Activated B cell treated with CpG ODN at 0.5 μM for 24 hours (primary cell): ENCODE measurements at places on chromosomes 16 and 17. TPM values are rescaled to one million over a fixed set of nuclear protein-coding genes. Genes with fewer than 3 reads are reported as not detected.
A peak's percentile ranks its signal among the peaks of the same experiment; 100 is the strongest.

- H3K4me3 ChIP-seq = no peak overlapping the region
- H3K27ac ChIP-seq = no peak overlapping the region
These were observed 20.0 kb downstream of the ABHD15 start for GRCh38 chr17:29546830-29547229.

DNA sequence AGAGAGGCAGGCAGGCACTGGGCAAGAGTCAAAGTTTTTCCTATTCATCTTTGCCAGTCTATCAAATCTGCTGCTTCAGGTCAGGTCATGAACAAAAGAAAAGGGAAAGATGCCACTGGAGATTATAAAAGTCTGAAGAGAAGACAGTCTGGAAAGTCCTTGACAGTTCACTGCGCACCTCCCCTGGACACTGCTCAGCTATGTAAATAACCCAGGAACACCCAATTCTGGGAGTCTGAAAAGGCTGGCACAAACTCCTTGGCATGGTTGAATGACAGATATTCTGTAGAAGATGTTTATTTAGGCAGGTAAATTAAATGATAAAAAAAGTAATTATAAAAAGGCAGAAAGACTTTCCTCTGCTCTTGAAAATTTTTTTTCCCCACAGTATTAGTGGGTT lies 5.2 kb upstream of the CORO6 start:
- peaks cover 55% of the 10 kb centered on the region for H3K36me3 ChIP-seq
- H3K27me3 ChIP-seq = no peaks in the 10 kb centered on the region
- peaks cover 25% of the 10 kb centered on the region for H3K4me1 ChIP-seq
- H3K4me3 ChIP-seq = no peak overlapping the region

DNA sequence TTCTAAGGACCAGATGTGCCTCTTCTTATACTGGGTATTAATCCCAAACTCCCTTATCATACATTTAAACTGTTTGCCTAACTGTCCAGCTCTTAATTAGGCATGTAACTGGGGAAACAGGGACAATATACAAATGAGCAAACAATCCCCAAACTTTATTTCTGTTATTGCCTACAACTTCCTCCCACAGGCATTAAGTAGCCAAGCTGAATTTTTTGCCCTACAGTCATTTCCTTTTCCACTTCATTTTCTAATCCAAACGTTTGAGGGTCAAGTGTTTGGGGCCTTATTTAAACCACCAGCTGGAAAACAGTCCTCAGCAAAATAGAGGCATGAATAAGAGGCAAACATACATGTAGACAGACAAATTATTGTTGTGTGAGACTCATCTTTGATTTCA lies 77.4 kb upstream of the CCL2 start:
- no peak for DNase-seq
- no peak overlapping the region for H3K4me3 ChIP-seq
- H3K4me1 ChIP-seq = no peaks in the 10 kb centered on the region

DNA sequence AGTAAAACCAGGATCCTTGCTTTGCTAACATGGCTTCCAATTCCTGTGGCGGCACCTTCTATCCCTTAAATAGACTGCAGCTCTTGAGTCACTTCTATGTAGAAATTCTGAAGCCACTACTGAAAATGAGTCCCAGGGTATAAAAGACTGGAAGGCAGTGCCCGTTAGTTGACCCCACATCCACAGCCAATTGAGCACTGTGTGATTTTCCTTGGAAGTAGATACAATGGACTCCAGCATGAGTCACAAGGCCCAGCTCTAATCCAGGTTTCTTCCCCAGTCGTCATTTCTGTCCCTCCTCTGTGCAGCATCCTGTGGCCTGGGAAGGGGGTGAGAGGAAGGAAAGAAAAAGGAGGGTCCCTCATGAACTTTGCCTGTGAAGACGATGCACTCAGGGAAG lies 69.5 kb downstream of the HLF start:
- no peak overlapping the region for H3K27ac ChIP-seq
- no peak overlapping the region for H3K4me3 ChIP-seq
- H3K4me1 ChIP-seq = no peaks in the 10 kb centered on the region
- no peak for DNase-seq
- H3K36me3 ChIP-seq = no peaks in the 10 kb centered on the region

GRCh38 chr17:45296003-45296832 lies 20.6 kb downstream of the MAP3K14 start:
- H3K27me3 ChIP-seq = no peaks in the 10 kb centered on the region
- peak overlapping the region; percentile 92 for H3K27ac ChIP-seq
- peak; percentile 58 for DNase-seq
- H3K4me1 ChIP-seq = peaks cover 100% of the 10 kb centered on the region
- peak overlapping the region; percentile 70 for H3K4me3 ChIP-seq

DNA sequence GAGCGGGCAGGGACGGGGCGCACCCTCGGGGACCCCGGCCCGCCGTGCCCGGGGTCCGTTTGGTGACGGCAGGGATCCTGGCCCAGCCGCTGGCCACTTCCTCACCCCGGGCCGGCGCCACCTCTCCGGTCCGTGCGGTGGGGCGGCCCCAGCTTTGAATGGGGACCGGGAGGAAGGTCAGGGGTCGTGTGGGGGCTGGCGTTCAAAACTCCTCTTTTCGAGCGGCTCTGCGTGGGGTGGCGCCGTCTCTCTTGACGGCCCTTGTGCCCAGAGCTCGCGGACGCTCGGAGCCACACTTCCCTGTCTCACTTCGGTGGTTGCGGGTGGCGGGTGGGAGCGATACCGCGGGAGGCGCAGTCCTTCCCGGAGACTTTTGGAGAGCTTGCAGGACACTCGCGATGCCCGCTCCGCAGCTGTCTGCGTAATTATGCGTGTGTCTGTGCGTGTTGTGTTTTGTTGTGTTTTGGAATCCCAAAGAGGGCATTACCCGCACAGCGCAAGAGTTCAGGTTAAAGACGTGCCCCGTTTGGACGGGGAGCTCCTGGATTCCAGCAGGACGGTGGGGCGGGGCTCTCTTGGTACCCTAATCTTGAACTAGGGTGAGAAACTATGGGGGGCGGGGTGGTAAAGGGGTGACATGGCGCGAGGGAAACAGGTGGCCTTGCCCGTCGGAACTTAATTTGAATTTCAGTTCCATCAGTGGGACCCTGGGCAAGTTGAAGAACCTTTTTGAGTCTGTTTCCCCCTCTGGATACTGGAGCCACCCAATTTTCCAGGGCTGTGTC lies 637 bp downstream of the PLCG2 start:
- DNase-seq = peak; percentile 47
- peaks cover 72% of the 10 kb centered on the region for H3K4me1 ChIP-seq
- H3K36me3 ChIP-seq = peaks cover 36% of the 10 kb centered on the region

DNA sequence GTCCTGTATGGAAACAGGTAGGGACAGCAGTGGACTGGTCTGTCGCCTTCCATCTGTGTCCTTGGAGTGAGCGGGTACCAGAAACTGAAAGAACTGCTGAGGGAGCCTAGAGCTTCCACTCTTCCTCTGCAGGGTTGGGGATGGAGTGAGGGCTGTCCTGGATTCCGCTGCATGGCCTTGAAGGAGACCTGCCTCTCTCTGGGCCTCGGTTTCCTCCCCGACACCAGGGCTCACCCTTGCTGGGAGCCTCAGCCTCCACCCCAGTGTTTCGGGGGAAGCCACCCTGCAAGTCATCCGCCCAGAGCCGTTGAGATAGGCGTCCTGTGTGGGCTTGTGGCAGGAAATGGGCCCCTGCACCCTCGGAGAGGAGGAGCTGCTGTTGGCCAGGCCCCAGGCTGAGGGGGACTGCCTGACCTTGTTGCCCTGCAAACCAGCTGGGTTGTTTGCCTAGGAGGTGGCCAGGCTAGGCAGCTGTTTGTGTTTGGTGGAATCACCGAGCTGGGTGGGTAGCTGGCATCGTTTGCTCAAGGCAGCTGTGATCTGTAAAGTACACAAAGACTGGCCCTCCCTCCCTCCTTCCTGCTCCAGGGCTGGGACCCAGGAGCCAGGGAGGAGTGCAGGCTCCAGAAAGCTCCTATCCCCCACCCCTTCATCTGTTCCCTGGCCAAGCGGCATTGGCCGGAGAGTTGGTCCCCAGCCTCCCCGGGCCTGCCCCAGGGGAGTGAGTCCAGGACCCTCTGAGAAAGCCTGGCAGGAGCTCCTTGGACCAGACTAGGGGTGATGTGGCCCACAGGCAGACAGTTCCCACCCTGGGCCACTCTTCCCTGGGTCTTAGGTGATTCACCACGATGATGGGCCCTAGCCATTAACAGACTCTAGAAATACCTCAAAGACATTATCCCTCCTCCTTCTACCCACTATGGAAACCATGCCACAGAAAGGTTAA lies 1.3 kb downstream of the RAB37 start:
- DNase-seq = peak; percentile 44
- peaks cover 65% of the 10 kb centered on the region for H3K4me1 ChIP-seq
- H3K27me3 ChIP-seq = no peaks in the 10 kb centered on the region
- no peaks in the 10 kb centered on the region for H3K36me3 ChIP-seq
- H3K4me3 ChIP-seq = peak overlapping the region; percentile 85

DNA sequence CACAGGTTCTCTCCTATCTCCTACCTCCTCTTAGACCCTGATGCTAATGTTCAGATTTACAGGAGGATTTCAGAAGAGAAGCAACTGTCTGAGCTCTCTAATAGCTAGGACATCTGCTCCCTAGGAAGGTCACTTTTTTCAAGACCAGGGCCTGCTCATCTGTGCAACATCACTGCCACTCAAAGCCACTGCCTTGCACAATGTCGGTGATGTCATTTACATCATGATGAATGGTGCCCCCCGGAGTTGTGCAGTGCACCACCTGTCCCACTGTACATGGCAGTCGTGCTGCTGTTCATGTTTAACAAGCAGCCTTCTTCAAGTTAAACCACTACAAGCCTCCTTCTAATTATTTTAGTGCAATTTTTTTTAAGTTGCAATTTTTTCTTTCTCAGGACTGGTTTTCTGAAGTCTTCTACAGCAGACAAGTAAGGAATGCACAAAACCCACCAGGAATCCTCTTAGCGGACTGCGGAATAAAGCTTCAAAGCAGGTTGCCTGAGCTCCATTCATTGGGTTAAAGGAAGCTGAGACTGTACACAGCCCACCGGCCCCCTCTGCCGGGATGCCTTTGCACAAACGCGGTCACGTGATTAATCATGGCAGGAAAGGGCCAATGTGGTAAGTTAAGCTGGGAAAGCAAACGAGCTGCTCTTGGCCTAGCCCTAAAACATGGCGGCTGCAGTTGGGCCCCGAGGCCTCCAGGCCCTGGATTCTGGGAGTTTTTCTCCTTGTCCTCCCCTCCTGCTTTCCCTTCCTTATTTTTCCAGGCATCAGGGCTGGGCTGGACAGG lies 74.1 kb downstream of the MYH11 start:
- no peak for DNase-seq
- H3K36me3 ChIP-seq = no peaks in the 10 kb centered on the region
- no peak overlapping the region for H3K27ac ChIP-seq

ALDH3A2 gene
- total RNA-seq = 18.3 and 19.3 TPM in 2 replicates

KCNJ16 gene
- not detected in 2 replicates for total RNA-seq
